ENCODE measurements at places on chromosomes 7 and 10. TPM values are rescaled to one million over a fixed set of nuclear protein-coding genes. Genes with fewer than 3 reads are reported as not detected.

DNA sequence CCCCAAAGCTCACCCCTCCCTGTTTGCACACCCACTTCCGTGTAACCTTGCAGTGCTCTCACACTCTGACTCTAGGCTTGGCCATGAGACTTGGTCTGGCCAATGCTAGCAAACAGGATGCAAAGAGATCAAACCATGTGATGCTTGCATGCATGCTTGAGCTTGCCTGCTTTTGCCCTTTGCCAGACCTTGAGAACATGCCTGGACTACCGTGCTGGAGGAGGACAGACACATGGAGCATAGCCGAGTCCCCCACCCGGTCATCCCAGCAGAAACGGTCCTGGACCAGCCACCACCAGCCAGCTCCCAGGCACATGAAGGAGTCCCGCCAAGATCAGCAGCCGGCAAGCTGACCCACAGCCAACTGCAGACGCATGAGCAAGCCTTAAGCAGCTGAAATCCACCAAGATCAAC is 23.4 kb downstream of the PYROXD2 start:
- H3K27me3 ChIP-seq: no peaks in the 10 kb centered on the region
- H3K27ac ChIP-seq: peak overlapping the region; percentile 74
- no peaks in the 10 kb centered on the region for H3K36me3 ChIP-seq
- H3K4me3 ChIP-seq: peak overlapping the region; percentile 40
- no peak for DNase-seq

- no peak overlapping the region for H3K4me3 ChIP-seq
- no peak for DNase-seq
- H3K36me3 ChIP-seq: peaks cover 47% of the 10 kb centered on the region
- H3K4me1 ChIP-seq: peaks cover 97% of the 10 kb centered on the region
- no peaks in the 10 kb centered on the region for H3K27me3 ChIP-seq
Measured at GRCh38 chr7:5692845-5693278, 88.6 kb downstream of the RNF216 start.

- DNase-seq: no peak
- H3K4me1 ChIP-seq: peaks cover 5% of the 10 kb centered on the region
- peaks cover 2% of the 10 kb centered on the region for H3K27me3 ChIP-seq
- H3K4me3 ChIP-seq: no peak overlapping the region
- H3K36me3 ChIP-seq: no peaks in the 10 kb centered on the region
- H3K27ac ChIP-seq: no peak overlapping the region
Measured at GRCh38 chr7:106377847-106378361, 93.1 kb upstream of the NAMPT start.

DNA sequence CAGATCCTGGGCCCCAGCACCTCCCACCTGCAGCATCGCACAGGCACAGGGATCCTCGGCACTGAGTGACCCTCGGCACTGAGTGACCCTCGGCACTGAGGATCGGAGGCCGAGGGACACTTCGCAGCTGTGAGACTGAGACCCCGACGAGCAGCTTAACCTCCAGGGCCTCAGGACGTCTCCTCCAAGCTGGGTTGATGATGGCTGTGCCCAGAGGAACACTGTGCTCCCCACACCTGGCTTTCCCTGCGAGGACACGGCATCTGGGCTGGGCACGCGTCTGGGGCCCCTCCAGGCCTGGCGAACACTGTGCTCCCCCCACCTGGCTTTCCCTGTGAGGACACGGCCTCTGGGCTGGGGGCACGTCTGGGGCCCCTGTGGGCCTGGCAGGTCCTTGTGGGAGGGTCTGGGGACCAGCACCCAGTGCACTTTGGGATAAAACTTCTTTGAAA is 158.3 kb upstream of the PPP2R2D start:
- no peak for DNase-seq
- H3K36me3 ChIP-seq: no peaks in the 10 kb centered on the region
- H3K27ac ChIP-seq: no peak overlapping the region
- H3K4me3 ChIP-seq: no peak overlapping the region
- H3K4me1 ChIP-seq: peaks cover 1% of the 10 kb centered on the region

DNA sequence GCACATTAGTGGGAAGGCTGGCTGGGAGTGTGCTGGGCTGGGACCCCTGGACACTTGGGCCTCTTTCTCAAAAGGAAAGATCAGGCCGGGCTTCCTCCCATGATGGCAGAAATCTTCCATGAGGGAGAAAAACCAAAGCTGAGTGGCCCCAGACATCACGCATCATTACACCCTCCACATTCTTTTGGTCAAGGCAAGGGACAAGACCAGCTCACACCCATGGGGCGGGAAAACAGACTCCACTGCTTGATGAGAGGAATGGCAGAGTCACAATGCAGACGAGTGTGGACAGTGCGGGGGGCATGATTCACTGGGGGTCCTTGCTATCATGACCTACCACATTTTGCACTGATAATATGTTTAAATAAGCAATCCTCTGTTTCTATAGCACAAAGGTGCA is 73.3 kb downstream of the CREB3L2 start:
- H3K27me3 ChIP-seq: no peaks in the 10 kb centered on the region
- peaks cover 46% of the 10 kb centered on the region for H3K36me3 ChIP-seq
- no peak overlapping the region for H3K27ac ChIP-seq
- peaks cover 14% of the 10 kb centered on the region for H3K4me1 ChIP-seq
- H3K4me3 ChIP-seq: no peak overlapping the region

DNA sequence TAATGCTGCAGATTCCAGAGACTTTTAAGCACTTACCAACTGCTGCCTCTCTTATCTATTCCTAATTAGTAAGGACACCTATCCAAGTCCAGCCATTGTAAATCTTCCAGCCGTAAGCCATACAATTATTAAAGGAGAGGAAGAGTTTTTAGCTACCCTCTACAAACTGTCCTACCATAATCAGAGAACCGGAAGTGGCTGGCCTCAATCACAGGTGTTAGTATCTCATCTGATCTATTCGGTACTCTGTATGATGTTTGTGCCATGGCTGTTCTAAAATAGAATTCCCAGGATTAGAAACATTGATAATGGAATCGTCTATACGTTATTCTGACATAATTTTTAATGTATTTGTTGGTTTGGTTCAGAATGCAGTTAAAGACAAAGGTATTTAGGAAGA is 102.8 kb downstream of the MICU1 start:
- no peaks in the 10 kb centered on the region for H3K4me1 ChIP-seq
- H3K27me3 ChIP-seq: no peaks in the 10 kb centered on the region
- no peaks in the 10 kb centered on the region for H3K36me3 ChIP-seq

Gene IL6
- 0.92 TPM for total RNA-seq

Gene PRSS37
- not detected for total RNA-seq

Measured in activated CD4-positive, alpha-beta T cell treated with anti-CD3 and anti-CD28 coated beads, Interleukin-2, amount 10 ng/mL, durations not matched to agents 7 days and 5 days (primary cell).